Stimulated activated CD8-positive, alpha-beta memory T cell treated with anti-CD3 and anti-CD28 coated beads, Interleukin-7, amount 100 ng/mL, for 48 hours (primary cell): ENCODE measurements at places on chromosomes 3 and 15.

GRCh38 chr3:106327696-106328025, 458.8 kb upstream of the CBLB start:
- DNase-seq: no peak

- DNase-seq: no peak
These were observed 163.7 kb upstream of the TP63 start for GRCh38 chr3:189467451-189467850.

DNA sequence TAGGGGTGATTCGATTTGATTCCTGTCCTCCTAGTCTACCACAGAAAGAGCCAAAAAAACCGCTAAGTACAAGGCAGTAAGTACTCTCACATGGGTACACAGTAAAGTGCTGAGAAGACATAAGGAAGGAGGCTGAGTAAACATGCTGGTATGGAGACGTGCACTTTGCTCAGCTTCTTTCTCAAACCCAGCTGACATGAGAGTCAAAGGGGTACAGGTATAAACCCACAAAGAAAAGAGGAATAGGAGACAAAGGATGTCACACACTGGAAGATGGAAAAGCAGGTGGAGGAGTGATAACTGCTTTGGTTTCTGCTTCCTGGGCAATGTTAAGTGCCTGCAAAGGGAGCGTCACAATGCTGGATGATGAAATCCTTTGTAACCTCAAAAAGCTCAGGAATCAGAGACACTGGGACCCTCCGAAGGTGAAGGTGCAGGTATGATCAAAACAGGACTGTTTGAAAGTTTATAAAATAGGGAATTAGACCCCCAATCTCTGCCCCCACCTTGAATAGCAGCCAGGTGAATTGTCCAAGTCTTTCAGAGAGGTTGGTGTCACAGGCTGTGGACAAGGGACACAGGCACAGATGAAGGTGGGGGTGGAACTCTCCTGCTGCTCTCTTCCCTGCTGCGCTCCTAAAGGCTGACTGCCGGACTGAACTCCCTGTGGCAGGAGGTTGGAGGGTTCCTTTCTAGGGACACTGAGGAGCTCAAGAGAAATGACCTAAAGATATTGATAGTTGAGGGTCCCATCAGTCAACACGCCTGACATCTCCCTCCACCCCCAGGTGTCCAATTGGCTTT, 101.8 kb downstream of the RAB11A start:
- no peak for DNase-seq

GRCh38 chr3:97952280-97952679, 20.0 kb downstream of the RIOX2 start:
- DNase-seq: no peak

GRCh38 chr3:54712539-54712938, 215.3 kb downstream of the LRTM1 start:
- no peak for DNase-seq

GRCh38 chr3:126852511-126852910, 130.4 kb upstream of the PLXNA1 start:
- no peak for DNase-seq
